CD14-positive monocyte (primary cell): ENCODE measurements at places on chromosomes 12 and 14. TPM values are rescaled to one million over a fixed set of nuclear protein-coding genes. Genes with fewer than 3 reads are reported as not detected.

- peak overlapping the region; percentile 13 for H3K4me3 ChIP-seq
- H3K4me1 ChIP-seq: peaks cover 55% of the 10 kb centered on the region
- peaks cover 21% of the 10 kb centered on the region for H3K36me3 ChIP-seq
- H3K27me3 ChIP-seq: no peaks in the 10 kb centered on the region
- peak overlapping the region; percentile 98 for H3K27ac ChIP-seq
Observed at GRCh38 chr12:108690542-108691174, 40.7 kb downstream of the CORO1C start.

The EID3 gene
- polyA plus RNA-seq: 1.0 TPM

The BDKRB1 gene
- not detected in 2 replicates for polyA plus RNA-seq

DNA sequence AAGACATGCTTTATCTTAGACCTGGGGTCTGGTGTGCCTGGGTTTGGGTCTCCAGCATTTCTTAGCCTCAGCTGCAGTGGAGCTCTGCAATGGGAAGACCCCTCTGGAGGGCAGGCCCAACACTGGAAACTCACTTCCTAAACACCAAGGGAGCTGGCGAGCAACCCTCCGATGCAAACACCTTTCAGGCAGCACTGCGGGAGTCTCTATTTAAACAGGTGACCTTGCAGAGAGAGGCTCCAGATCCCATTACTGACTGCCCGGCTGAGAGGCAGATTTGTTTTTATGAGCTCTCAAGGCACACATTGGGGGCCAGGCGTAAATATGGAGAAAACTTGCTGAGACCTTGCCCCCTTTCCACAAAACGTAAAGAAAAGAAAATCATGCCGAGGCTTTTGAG is 195.5 kb downstream of the PAX9 start:
- no peak overlapping the region for H3K4me3 ChIP-seq
- no peak for DNase-seq
- no peaks in the 10 kb centered on the region for H3K36me3 ChIP-seq
- no peaks in the 10 kb centered on the region for H3K4me1 ChIP-seq
- no peak overlapping the region for H3K27ac ChIP-seq

The LAG3 gene
- 0.04 TPM in 2 replicates for polyA plus RNA-seq

The TTC7B gene
- polyA plus RNA-seq: 1.2 TPM

DNA sequence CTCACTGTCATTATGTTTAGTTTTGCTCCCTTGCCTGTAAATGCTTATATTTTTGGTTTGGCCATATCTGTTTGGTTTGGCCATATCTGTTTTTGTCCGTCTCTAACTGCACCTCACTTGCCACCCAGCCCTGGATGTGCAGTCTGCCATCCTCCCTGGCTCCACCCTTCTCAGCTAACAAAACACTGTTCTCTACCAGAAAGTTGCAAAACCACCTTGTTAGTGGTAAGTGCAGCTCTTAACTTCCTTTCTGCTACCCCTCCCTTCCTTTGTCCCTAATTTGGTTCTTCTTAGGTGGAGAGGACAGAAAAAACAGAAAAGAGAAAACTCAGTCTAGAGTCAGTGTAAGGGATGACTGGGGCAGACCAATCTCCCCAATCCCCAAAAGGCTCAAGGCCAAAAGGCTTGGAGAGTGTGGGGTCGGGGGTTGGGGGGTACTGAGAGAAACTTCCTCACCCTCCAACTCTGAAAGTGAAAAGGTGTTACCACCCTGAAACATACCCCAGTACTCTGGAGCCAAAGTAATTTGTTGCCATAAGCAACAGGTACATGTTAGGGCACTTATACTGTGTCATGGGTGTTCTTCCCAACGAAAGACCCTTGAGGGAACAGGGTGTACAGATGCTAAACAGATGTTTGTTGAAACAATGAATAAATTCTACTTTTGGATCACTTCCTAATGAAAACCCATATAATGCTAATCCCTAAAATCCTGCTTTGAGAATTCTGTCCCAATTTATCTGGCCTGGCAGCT is 5.0 kb downstream of the BIN2 start:
- peaks cover 25% of the 10 kb centered on the region for H3K36me3 ChIP-seq
- peak overlapping the region; percentile 81 for H3K27ac ChIP-seq
- peak; percentile 49 for DNase-seq
- H3K4me3 ChIP-seq: peak overlapping the region; percentile 15
- no peaks in the 10 kb centered on the region for H3K27me3 ChIP-seq

The FOXG1 gene
- polyA plus RNA-seq: not detected in 2 replicates

DNA sequence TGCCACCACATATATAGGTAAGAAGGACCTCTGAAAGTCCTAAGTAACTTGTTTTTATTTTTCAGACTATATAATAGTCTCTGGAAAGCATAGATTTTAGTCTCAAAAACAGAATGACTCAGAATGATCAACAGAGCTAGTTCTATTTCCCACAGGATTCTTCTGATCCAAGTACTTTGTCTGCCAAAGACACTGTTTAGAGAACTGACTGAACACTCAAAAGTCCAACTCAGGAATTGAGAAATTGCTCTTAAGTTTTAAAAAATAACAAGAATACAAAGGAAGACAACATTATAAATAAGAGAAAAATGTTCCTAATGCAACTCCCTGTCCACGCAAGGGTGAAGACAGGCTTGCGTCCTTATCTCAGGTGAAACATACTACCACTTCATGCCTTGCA is 29.0 kb downstream of the LGMN start:
- no peak overlapping the region for H3K4me3 ChIP-seq
- H3K36me3 ChIP-seq: no peaks in the 10 kb centered on the region
- no peaks in the 10 kb centered on the region for H3K27me3 ChIP-seq

GRCh38 chr12:68428724-68429501 is 96.8 kb upstream of the MDM1 start:
- no peak overlapping the region for H3K27ac ChIP-seq
- no peaks in the 10 kb centered on the region for H3K36me3 ChIP-seq
- H3K4me1 ChIP-seq: no peaks in the 10 kb centered on the region
- no peaks in the 10 kb centered on the region for H3K27me3 ChIP-seq
- DNase-seq: no peak
- H3K4me3 ChIP-seq: no peak overlapping the region

The LGALS3 gene
- 878 TPM for polyA plus RNA-seq

The GPN3 gene
- polyA plus RNA-seq: 6.0 and 7.3 TPM in 2 replicates

The NFATC4 gene
- polyA plus RNA-seq: not detected

The SYNE3 gene
- polyA plus RNA-seq: 2.6 TPM

DNA sequence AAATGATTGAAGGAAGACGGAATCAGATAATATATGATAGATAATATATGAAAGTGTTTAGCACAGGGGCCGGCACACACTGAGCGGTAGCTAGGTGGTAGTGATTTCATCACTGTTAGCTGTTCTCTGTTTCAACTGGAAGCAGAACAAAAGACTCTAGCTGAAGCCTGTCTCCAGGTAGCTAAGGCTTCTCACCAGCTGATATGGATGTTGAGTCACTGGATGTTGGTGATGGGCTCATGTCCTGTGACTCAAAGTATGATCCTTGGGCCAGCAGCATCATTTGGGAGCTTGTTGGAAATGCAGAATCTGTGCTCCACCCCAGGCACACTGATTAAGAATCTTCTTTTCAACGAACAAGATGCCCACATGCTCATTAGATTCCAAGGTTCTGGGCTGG is 21.7 kb upstream of the KCNA5 start:
- H3K4me1 ChIP-seq: no peaks in the 10 kb centered on the region
- no peak for DNase-seq
- H3K4me3 ChIP-seq: no peak overlapping the region
- H3K27ac ChIP-seq: no peak overlapping the region
- no peaks in the 10 kb centered on the region for H3K27me3 ChIP-seq

The FAM186B gene
- polyA plus RNA-seq: not detected in 2 replicates

DNA sequence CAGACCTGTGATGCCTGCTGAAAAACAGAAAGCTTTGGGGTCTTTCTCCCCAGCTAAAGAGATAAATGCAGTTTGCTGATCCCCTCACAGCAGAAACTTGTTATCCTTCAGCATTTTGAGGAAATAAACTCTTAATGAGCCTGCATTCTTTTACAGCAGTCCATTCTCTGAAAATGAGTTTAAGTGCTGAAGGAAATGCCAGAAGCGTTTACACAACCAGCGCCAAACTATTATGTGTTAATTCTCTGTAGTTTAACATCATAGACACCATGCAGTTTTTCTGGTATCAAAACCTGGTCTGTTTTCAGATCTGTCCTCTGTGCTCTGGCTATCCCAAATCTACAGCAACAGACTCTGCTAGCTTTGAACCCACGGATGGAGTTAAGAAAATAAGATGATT is 291.3 kb downstream of the NPAS3 start:
- no peaks in the 10 kb centered on the region for H3K27me3 ChIP-seq
- no peak overlapping the region for H3K4me3 ChIP-seq
- no peaks in the 10 kb centered on the region for H3K36me3 ChIP-seq
- H3K27ac ChIP-seq: no peak overlapping the region
- H3K4me1 ChIP-seq: no peaks in the 10 kb centered on the region

DNA sequence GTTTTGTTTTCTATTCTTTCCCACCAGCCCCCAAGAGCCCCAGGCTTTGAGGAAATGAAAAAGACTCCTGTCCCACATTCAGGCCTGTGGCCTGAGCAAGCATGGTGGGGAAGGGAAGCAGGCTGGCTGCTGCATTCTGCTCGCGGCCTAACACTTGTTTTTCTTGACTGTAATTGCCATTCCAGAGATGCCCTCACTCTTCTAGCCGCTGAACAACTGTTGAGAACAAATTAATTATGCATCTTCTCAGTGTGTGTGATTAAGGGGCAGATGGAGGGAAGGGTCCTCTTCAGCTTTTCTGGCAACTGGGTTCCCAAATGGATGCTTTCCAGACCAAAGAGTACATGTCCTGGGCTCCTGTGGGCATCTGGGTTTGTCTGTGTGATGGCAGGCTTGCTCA is 43.3 kb downstream of the ADCK1 start:
- no peak for DNase-seq
- H3K36me3 ChIP-seq: no peaks in the 10 kb centered on the region
- no peaks in the 10 kb centered on the region for H3K27me3 ChIP-seq
- no peak overlapping the region for H3K4me3 ChIP-seq
- no peak overlapping the region for H3K27ac ChIP-seq

The PPHLN1 gene
- 74.8 TPM for polyA plus RNA-seq

The TC2N gene
- 0.24 TPM for polyA plus RNA-seq

The STAC3 gene
- 26.8 and 32.1 TPM in 2 replicates for polyA plus RNA-seq

GRCh38 chr12:2336409-2336829 is 283.6 kb downstream of the CACNA1C start:
- H3K4me1 ChIP-seq: peaks cover 78% of the 10 kb centered on the region
- DNase-seq: peak; percentile 93
- no peaks in the 10 kb centered on the region for H3K27me3 ChIP-seq
- H3K27ac ChIP-seq: peak overlapping the region; percentile 97
- peak overlapping the region; percentile 53 for H3K4me3 ChIP-seq
- no peaks in the 10 kb centered on the region for H3K36me3 ChIP-seq

- peaks cover 4% of the 10 kb centered on the region for H3K27me3 ChIP-seq
- H3K36me3 ChIP-seq: no peaks in the 10 kb centered on the region
- no peak overlapping the region for H3K4me3 ChIP-seq
- H3K4me1 ChIP-seq: no peaks in the 10 kb centered on the region
- H3K27ac ChIP-seq: no peak overlapping the region
Observed at GRCh38 chr12:131643631-131644452, 67.0 kb upstream of the SFSWAP start.

- no peaks in the 10 kb centered on the region for H3K4me1 ChIP-seq
- DNase-seq: no peak
- H3K27ac ChIP-seq: no peak overlapping the region
- no peaks in the 10 kb centered on the region for H3K27me3 ChIP-seq
- no peaks in the 10 kb centered on the region for H3K36me3 ChIP-seq
Observed at GRCh38 chr14:84859116-84859515, 670.8 kb upstream of the FLRT2 start.

GRCh38 chr14:56884617-56885016 is 74.3 kb upstream of the OTX2 start:
- H3K4me3 ChIP-seq: no peak overlapping the region
- no peak overlapping the region for H3K27ac ChIP-seq
- DNase-seq: no peak
- no peaks in the 10 kb centered on the region for H3K4me1 ChIP-seq
- H3K36me3 ChIP-seq: no peaks in the 10 kb centered on the region

DNA sequence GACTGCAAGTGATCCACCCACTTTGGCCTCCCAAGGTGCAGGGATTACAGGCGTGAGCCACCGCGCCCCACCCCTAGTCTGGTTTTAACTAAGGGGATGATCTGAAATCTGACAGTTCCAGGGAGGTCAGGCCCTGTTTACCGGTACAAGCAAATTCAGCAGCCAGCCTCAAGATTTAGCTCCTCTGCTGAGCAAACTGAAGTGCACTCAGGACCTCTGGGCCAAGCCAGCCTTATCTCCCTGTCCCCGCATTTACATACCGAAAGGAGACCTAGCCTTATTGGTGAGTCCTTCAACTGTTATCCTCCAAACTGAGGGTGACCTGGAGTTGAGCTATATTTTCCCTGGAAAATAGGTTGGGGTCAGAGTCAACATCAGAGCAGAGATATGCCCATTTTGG is 835 bp upstream of the ABHD4 start:
- peaks cover 2% of the 10 kb centered on the region for H3K36me3 ChIP-seq
- H3K4me1 ChIP-seq: peaks cover 14% of the 10 kb centered on the region
- no peak for DNase-seq
- no peak overlapping the region for H3K27ac ChIP-seq

- no peaks in the 10 kb centered on the region for H3K36me3 ChIP-seq
- H3K27ac ChIP-seq: no peak overlapping the region
- no peaks in the 10 kb centered on the region for H3K27me3 ChIP-seq
Observed at GRCh38 chr12:25146686-25147085, 48.3 kb downstream of the DNAI7 start.

DNA sequence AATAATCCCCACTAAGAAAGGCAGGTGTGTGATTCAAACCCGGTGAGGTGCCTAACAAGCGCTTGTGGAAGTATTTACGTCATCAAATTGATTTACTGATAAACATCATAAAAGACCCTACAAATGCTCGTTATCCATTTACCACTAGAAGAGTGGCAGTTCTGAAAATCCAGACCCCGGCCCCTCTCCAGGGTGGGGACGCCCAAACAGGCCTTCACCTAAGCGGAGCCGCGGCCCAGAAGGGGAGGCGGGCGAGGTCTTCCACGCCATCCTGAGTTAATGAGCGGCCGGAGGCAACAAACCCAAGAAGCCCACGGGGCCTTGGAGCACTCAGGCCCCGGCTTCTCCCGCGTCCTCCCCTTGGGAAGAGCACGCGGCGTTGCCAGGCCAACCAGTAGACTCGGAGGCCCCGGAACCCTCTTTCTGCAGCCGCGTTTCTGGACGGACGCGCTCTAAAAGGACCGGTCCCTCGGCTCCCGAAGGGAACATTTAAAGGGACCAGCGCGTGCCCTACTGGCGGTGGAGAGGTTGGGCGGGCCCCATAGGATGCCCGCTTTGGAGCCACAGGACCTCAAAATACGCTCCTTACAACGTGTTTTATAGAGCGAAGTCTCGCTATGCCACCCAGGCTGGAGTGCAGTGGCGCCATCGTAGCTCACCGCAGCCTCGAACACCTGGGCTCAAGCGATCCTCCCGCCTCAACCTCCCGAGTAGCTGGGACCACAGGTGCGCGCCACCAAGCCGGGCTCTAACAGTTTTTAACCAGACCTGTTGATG is 3.5 kb downstream of the PTPN21 start:
- H3K27ac ChIP-seq: no peak overlapping the region
- H3K36me3 ChIP-seq: no peaks in the 10 kb centered on the region
- DNase-seq: peak; percentile 34
- H3K27me3 ChIP-seq: peaks cover 52% of the 10 kb centered on the region
- peaks cover 22% of the 10 kb centered on the region for H3K4me1 ChIP-seq
- H3K4me3 ChIP-seq: peak overlapping the region; percentile 28
